ENCODE measurements at places on chromosomes 6 and 20. TPM values are rescaled to one million over a fixed set of nuclear protein-coding genes. Genes with fewer than 3 reads are reported as not detected.

DNA sequence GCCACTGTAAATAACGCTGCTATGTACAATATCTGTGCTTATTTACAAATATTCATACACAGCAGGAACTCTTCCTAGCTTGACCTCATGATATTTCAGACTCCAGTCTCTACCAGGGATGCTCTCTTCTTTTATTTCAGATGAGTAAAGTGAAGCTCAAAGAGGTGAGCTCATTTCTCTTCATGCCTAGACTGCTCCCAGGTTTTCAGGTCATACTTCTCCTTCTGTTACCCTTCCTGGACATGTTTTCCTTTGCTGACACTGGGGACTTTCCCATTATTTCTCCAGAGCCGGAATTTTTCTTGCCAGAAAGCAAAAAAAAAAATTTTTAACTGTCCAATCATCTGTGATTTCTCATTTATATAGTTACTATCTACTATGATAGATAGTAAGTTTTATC lies 147.2 kb upstream of the DST start:
- no peak for DNase-seq

GRCh38 chr6:41367700-41368099 lies 32.3 kb downstream of the NCR2 start:
- DNase-seq = no peak

- DNase-seq = no peak
Observed at GRCh38 chr20:55200317-55200716, 724.9 kb downstream of the DOK5 start.

DNA sequence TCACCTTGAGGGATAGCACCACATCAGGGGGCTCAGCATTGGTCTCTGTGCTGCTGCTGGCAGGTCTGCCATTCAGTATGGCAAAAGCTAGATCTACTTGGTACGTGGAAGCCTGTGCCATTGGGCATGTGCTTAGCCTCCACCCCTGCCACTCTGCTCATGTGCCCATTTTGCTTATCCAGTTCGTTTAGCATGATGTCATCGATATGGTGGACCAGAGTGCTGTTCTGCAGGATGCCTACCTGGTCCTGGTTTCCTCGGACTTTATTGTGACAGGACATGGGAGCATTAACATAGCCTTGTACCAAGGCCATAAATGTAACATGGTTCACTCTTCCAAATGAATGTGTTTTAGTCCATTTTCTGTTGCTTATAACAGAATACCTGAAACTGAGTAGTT lies 67.4 kb upstream of the BMP6 start:
- DNase-seq = no peak

- DNase-seq = no peak
Observed at GRCh38 chr6:139368661-139369060, 5.8 kb downstream of the CITED2 start.

DNA sequence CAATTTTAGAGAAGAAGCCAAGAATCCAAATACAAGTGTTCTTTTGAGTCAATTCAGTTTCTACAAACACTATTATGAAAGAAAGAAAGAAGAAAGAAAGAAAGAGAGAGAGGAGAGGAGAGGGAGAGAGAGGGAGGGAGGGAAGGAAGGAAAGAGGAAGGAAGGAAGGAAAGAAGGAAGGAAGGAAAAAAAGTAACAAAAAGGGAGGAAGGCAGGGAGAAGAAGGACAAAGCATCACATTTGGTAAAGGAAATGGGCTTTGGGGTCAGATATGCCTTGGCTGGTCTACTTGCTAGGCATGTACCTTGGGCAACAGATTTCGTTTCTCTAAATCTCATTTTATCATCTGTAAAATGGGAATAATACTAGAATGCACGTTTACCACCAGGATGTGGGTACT lies 49.4 kb upstream of the BCAS1 start:
- DNase-seq = no peak

GRCh38 chr6:151549790-151550189 lies 56.0 kb downstream of the CCDC170 start:
- no peak for DNase-seq

- DNase-seq = no peak
Observed at GRCh38 chr6:127554435-127555006, 22.5 kb upstream of the C6orf58 start.

GRCh38 chr6:5833120-5833519 lies 173.6 kb downstream of the NRN1 start:
- DNase-seq = no peak

The TRMT6 gene
- 21.8 TPM for polyA plus RNA-seq

The GPX5 gene
- polyA plus RNA-seq = not detected

The TMEM63B gene
- 37.9 TPM for polyA plus RNA-seq

The TRERF1 gene
- 13.0 TPM for polyA plus RNA-seq

The DDX27 gene
- 46.8 TPM for polyA plus RNA-seq

The CD40 gene
- 7.6 TPM for polyA plus RNA-seq
